Stimulated activated CD8-positive, alpha-beta memory T cell treated with anti-CD3 and anti-CD28 coated beads, Interleukin-15, amount 100 ng/mL, for 48 hours (primary cell): ENCODE measurements at places on chromosomes 5 and 9.

GRCh38 chr9:137972355-137972987, 94.9 kb downstream of the CACNA1B start:
- DNase-seq, result no peak

DNA sequence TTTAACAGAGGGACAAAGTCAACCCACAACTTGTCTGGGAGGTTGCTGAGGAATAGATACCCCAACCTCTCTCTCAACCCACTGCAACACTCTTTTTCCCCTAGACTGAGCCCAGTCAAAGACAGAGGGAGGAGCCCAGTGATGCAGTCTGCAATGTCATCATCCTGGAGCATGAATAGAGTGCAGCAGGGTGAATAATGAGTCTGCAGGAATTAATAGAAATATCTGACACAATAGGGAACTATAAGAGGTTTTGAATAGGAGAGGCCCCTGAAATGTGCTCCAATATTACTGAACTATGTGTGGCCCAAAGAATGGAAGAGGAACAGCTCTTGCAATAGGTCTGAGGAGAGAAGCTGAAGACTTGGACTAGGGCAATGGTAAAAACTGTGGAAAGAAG, 59.1 kb downstream of the PDCD1LG2 start:
- no peak for DNase-seq

GRCh38 chr9:88420227-88420626, 32.0 kb downstream of the SPIN1 start:
- no peak for DNase-seq

GRCh38 chr5:43256261-43256966, 56.8 kb downstream of the HMGCS1 start:
- no peak for DNase-seq

GRCh38 chr9:78811622-78812276, 514.8 kb downstream of the PSAT1 start:
- no peak for DNase-seq

- DNase-seq, result no peak
Observed at GRCh38 chr5:140360101-140360500, at the start of gene SLC4A9. Gene SLC4A9, plus strand, starts transcription at chr5:140360194. Its CDS starts 43 bp downstream, at chr5:140360237.

DNA sequence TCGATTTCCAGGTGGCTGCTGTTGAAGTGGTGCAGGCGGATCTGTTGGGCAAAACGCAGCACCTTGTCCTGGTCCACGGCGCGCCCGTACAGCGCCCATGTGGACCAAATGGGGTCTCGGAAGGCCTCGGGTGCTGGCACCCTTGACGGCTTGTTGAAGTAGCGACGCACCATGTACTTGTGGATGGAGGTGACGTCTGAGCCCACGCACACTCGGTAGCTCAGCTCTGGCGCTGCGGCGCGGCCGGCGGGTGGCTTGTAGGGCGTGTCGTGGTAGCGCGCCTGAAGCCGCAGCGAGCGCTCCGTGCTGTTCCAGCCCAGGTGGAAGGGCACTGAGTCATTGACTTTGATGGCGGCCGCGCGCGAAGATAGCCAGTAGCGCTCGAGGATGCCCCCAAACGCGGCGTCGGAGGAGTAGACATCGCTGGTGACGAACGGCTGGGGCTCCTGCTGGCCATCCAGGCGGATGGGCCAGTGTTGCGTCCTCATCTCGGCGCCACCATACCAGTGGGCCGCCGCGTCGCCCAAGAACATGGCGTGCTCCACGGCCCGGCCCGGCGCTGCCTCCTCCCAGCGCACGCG, 4.7 kb downstream of the MYORG start:
- DNase-seq, result no peak

- DNase-seq, result no peak
Observed at GRCh38 chr5:118249386-118249785, 739.0 kb downstream of the DTWD2 start.

DNA sequence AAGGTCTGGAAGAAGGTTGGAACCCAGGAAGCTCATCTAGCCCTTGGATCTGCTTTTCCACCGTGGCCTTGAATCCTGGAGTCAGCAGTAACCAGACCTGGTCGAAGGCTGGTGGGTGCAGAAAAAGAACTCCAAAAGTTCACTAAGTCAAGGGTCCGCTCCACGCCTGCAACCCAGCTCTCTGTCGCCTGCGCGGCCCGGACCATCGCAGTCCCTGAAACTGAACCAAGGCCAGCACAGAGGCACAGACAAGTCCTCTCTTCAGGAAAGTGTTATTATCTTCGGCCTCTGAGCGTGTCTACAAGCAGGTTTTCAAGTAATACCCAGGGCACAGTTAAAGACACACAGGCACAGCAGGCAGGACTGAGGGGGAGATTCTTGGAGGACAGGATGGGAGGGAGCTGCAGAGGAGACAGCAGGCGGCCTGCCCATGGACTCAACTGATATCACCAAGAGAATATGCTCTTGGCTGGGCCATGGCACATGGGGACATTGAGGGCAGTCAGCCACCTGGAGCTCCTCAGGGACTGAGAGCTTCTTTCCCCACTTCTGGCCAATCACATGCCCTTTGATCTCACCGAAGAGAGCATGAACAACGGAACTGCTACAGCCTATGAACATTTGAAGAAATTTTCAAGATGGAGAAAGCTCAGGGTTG, 45.8 kb upstream of the SEMA4D start:
- DNase-seq, result no peak

GRCh38 chr9:36415822-36416525, 15.9 kb upstream of the RNF38 start:
- DNase-seq, result no peak

- no peak for DNase-seq
Observed at GRCh38 chr5:79873187-79873586, 117.9 kb downstream of the MTX3 start.

DNA sequence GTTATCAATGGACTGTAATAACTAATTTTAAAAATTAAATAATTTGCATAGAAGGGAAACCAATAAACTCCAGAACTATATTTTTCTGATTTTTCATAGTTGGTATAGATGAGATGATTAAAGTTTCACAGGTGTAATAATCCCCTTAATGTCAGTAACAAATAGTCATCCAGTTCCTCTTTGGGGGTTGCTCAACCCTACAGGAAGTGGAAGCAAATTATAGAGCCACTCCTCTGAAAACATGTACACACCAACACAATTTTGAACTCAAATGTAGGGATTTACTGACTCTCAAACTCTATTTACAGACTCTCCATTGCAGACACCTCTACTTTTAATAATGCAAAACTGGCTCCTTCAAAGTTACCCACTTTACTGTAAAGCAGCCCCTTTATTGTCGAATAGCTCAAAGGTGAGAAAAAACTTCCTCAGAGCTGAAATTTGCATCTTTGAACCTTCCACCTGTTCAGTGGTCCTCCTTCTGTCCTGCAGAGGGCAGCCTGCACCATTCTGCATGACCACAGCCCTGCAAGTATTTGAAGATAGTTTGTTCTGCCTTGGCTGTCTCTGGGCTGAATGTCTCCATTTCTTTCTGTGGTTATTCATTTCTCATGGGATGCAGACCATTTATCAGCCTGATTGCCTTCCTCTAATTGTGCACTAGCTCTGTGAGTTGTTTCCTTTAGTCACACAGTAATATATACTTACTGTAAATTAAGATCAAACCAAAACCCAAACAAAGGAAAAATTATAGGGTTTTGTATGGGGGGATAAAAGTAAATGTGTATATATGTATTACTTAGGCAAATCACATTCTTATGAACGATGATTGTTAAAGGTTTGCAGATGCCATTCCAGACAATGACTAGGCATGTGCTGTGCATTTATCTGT, 383.2 kb upstream of the SGCD start:
- peak; percentile 4 for DNase-seq

DNA sequence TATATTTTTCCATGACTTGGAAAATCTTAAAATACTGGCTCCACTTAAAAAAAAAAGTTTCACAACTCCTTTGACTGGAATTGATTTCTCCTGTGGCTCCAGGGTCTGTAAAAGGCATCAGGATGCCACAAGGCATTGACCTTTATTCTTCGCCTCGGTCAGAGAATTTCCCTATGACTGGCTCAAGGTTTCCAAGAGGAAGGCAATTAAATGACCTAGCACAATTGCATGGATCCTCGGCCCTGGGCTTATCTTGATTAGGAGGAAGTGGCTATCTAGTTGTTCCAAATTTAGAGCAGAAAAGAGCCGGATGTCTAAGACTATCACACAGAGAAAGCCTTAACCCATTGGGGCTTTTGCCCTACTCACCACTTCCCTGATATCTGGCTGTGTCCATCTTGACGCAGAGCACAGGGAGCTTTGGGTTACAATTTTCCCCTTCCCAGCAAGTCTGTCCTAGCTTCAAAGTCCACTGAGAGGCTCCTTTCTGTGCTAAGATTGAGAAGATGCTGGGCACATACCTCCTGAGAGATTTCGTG, 56.9 kb upstream of the COL15A1 start:
- no peak for DNase-seq

GRCh38 chr9:133163504-133164172, at the start of gene GBGT1:
Gene GBGT1, minus strand, starts transcription at chr9:133163914. Its CDS starts 1,502 bp downstream, at chr9:133162412.
- DNase-seq, result no peak

DNA sequence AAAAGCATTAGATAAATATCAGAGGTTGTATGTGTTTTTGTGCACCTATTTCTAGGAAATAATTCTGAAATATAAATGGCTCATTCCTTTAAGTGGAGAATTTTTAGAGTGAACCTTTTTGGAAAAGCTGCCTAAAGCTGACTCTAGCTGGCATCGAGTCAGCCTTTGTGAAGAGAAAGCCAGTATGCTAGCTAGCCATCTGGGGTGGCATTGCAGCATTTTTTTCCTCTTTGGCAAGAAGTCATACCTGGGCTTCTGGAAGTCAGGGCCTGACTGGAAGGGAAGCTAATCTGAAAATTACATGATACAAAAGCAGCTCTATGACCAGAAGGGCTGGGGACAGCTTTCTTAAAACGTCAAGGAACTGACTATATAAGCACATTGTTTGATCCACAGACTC, 19.7 kb downstream of the ANP32B start:
- no peak for DNase-seq

DNA sequence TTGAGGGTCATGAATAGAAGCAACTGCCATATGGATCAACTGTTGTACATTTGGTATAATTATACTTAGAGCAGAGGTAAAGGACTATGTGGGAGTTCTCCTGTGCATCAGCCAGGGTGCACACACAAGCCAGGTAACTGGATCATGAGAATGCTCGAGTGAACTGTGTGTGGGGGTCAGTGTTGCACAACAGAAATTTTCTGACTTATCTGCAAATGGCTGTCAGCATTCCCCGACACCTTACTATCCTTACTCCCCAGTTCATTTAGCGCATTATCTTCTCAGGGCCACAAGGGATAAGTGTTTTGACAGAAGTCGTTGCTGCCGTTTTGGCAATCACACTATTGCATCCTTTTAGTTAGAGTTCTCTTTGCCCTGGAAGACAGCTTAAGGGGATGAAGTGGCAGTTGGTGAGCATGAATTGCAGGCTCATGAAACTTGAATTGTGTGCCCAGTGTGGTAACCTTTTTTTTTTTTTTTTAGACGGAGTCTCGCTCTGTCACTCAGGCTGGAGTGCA, 1.7 kb downstream of the CANX start:
- no peak for DNase-seq

DNA sequence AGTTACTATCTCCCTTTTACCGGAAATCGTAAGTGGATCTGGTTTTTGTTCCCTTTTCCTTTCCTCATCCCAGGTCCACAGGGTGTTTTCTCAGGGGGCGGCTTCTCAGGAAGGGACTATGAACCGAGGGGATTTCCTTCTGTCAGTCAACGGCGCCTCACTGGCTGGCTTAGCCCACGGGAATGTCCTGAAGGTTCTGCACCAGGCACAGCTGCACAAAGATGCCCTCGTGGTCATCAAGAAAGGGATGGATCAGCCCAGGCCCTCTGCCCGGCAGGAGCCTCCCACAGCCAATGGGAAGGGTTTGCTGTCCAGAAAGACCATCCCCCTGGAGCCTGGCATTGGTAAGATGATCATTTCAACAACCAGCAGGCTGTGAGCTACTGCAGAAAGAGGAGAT, 75.8 kb downstream of the GOLPH3 start:
- no peak for DNase-seq

DNA sequence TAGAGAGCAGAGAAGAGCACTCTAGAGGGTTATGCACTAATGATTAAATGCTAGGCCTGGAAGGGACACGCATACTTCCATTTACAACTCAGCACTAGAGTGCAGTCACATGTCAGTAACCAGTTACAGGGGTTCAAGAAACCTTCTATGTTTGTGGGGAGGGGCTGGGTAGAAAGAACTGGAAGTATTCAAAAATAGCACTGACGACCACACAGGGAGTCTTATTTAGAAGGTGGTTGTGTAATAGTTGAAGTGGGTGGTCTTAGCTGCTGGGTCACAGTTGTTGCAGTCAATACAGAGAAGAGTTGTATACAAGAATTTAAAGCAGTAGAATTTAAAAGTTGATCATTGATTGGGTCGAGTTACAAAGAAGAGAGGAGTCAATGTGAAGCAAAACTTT, 15.4 kb downstream of the AOPEP start:
- DNase-seq, result no peak

- no peak for DNase-seq
Observed at GRCh38 chr9:116288658-116289057, 135.1 kb downstream of the PAPPA start.

DNA sequence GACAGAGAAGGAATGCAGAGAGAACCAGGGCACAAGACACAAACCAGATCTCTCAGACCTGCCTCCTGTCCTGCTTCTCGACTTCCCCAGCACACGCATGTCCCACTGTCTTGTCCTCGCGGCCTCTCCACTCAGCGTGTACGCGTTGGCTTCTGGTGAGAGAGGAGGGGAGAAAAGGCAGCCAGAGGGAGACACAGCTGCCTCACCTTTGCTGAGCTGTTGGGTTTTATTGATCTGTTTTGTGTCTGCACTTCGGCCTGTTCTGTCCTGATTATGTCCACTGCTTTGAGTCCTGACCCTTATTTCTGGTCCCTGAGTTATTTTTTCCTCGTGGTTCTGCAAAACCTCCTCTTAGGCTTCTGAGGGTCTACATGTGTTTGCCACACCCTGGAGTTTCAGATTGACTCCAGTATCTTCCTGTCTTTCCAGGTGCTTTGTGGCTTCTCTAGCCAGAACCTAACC, 87.5 kb upstream of the AGXT2 start:
- DNase-seq, result no peak

DNA sequence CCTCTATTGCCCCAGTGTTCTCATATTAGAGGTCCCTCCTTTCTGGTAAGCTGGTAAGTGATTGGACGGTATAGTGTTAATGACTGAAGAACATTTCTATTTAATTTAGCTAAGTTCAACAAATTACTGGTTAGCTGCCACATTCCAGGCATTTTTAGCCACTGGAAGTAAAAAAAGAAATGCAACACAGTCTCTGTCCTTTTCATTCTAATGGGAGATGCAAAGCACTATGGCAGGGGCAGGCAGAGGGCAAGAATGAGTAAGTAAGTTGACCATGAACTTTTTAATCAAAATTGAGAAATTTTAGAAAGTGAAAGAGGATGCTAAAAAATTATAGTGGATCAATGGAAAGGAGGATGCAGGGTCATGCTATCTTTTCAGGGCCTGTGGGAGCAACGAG, 137.4 kb downstream of the GPBP1 start:
- no peak for DNase-seq

DNA sequence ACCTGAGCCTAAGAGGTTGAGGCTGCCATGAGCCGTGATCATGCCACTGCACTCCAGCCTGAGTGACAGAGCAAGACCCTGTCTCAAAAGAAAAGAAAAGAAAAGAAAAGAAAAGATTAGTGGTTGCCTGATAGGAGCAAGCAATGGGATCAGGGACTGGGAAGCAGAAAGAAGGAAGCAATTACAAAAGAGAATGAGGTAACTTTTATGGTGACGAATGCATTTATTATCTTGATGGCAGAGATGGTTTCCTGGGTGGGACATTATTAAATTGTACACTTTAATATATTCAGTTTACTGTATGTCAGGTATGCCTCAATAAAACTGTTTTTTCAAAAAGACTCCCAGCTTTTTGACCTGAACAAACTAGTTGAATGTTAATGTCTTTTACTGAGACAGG, 7.5 kb upstream of the PFDN1 start:
- DNase-seq, result no peak

- DNase-seq, result no peak
Observed at GRCh38 chr5:142412581-142412980, 87.8 kb upstream of the SPRY4 start.
